Bronchial epithelial cell (primary cell): ENCODE measurements at places on chromosomes 2 and 18. TPM values are rescaled to one million over a fixed set of nuclear protein-coding genes. Genes with fewer than 3 reads are reported as not detected.

Gene CRYGB
- total RNA-seq, result not detected in 2 replicates

Gene MROH2A
- total RNA-seq, result not detected in 2 replicates

Gene UGT1A9
- total RNA-seq, result 0.26 TPM in 1 of 2 replicates, not detected in the other

Gene CD28
- total RNA-seq, result not detected in 2 replicates

DNA sequence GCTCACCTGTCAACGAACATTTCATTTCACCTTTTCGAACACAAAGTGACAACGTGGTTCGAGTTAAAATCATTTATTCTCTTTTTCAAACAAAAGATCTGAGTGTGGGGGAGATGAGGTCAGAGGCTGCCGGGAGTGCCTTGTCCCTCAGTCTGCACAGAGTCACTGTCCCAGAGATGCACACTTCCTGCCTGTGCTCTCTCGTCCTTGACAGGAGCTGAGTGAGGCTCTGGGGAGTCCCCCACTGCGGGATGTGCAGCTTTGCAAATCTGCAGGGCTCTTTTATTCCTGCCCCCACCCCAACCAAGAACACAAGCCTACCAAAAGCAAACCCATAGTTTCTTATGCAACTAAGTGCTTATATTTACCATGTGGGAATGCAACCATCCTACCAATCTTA, 497.8 kb downstream of the EIPR1 start:
- no peak for DNase-seq

DNA sequence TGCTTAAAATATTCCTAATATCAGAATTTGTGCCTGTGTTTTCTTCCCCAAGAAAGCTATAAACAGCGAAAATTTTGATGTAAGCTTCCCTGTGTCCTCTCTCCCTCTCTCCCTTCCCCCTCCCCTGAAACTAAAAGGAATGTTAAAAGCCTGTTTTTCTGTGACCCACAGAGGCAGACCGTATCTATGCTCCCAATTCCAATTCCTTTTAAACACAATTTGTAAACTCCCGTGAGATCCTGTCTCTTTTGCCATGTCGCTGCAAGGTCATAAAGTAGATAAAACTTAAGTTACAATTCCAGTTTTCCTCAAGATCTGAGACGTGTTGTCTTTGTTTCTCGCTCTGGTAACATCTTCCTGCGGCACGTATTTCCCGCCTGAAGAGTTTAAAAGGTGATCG, 23.3 kb downstream of the SKA1 start:
- no peak for DNase-seq

- DNase-seq, result no peak
Observed at GRCh38 chr2:234292205-234292961, 204.5 kb downstream of the ARL4C start.

- DNase-seq, result no peak
Observed at GRCh38 chr2:57878171-57878865, 168.3 kb upstream of the VRK2 start.

DNA sequence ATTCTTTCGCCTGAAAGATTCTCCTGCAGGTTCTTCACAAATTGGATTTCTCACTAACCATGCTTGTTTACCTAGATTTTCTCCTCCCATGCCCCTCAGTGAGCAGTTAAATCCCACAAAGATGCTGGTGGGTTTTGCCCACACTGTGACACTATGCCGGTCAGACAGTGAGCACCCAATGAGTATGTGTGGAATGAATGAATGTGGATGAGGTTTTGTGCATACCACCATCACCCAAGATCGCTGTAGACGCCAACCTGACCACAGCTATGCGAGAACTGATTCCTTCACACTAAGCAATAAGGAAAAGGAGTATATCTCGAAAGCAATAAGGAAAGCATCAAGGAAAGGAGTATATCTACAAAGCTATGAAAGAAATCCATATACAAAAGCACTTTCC, 116.7 kb downstream of the PID1 start:
- no peak for DNase-seq

DNA sequence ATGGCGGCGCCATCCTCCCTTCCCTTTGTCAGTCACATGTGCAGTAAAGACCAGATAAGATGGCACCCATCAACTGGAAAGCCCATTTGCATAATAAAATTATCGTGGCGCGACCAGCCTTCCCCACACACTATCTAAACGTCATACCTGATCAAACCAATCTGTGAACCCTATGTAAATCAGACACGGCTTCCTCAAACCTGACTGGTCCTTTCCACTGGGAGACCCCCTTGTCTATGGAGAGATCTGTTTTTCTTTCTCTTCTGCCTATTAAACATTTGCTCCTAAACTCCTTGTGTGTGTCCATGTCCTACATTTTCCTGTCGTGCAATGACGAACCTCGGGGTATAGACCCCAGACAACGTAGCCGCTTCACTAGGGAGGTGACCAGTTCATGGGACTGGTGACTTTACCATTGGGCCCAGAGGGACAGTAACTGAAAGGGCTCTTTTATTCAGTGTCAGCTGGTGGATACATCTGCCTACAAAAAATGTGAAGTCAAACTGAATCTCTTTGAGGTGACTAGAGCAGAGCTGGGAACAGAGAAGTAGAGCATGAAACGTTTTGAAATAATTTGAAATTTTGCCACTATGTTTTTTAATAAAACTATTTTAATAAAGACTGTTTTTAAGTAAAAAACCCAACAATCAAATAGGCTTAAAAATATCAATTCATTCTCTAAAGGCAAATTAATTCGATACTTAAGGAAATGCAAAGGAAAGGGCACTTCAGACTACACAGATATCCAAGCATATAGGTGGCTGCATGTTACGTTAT, 87.5 kb downstream of the SOCS6 start:
- DNase-seq, result no peak

- DNase-seq, result no peak
Observed at GRCh38 chr2:241538838-241539615, 19.5 kb upstream of the BOK start.
